ENCODE measurements at places on chromosomes 7 and 10. TPM values are rescaled to one million over a fixed set of nuclear protein-coding genes. Genes with fewer than 3 reads are reported as not detected.

OR2A1 gene
- not detected for total RNA-seq

NPC1L1 gene
- total RNA-seq, result not detected

COL28A1 gene
- total RNA-seq, result not detected

ZNF239 gene
- 0.51 TPM for total RNA-seq

PDLIM1 gene
- 62.5 TPM for total RNA-seq

PNLIPRP2 gene
- not detected for total RNA-seq

STN1 gene
- total RNA-seq, result 39.5 TPM

VSTM4 gene
- 1.0 TPM for total RNA-seq

MNX1 gene
- not detected for total RNA-seq

MLXIPL gene
- not detected for total RNA-seq

GTF2I gene
- 142 TPM for total RNA-seq

KCNH2 gene
- total RNA-seq, result under 0.01 TPM

CYP3A4 gene
- total RNA-seq, result not detected

FZD1 gene
- 6.0 TPM for total RNA-seq

LAMB4 gene
- total RNA-seq, result 0.23 TPM

NAT16 gene
- total RNA-seq, result not detected

CFAP69 gene
- 1.1 TPM for total RNA-seq

TMEM176A gene
- total RNA-seq, result not detected

LRGUK gene
- total RNA-seq, result 0.05 TPM

RNF148 gene
- total RNA-seq, result 2.6 TPM

GIMAP2 gene
- total RNA-seq, result 87.0 TPM

ARMH3 gene
- 9.4 TPM for total RNA-seq

SAP25 gene
- total RNA-seq, result not detected

TMEM196 gene
- total RNA-seq, result not detected

SLC18A3 gene
- total RNA-seq, result not detected

ACSL5 gene
- total RNA-seq, result 66.1 TPM

MMD2 gene
- total RNA-seq, result not detected

CHST3 gene
- total RNA-seq, result 7.0 TPM

CHN2 gene
- 6.5 TPM for total RNA-seq

FAM237B gene
- total RNA-seq, result not detected
